ENCODE measurements at places on chromosomes 1 and 21.

GRCh38 chr1:102315096-102315495 lies 318.4 kb upstream of the OLFM3 start:
- no peak for DNase-seq

DNA sequence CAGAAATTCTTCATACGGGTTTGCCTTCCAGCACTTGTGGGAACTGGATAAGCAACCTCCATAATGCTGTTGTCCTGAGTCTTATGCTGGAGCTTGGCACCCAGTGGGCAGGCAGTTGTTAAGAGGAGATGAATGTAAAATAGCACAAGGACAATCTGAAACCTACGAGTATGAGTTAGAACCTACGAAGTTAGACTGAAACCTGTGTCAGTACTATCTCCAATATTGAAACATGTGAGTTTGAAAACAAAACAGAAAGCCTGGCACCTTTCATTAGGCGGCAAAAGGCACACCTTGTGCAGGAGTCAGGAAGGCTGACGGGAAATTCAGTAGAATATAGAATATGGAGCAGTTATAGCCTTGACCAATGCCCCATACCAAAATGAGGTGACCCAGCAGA lies 489.7 kb upstream of the RGS18 start:
- DNase-seq = no peak

GRCh38 chr1:113904293-113904673 lies 316 bp downstream of the AP4B1 start:
- no peak for DNase-seq

- peak; percentile 81 for DNase-seq
Observed at GRCh38 chr1:81600878-81601622, 199.7 kb upstream of the ADGRL2 start.

GRCh38 chr1:180195916-180196315 lies 34.1 kb upstream of the LHX4 start:
- DNase-seq = no peak

DNA sequence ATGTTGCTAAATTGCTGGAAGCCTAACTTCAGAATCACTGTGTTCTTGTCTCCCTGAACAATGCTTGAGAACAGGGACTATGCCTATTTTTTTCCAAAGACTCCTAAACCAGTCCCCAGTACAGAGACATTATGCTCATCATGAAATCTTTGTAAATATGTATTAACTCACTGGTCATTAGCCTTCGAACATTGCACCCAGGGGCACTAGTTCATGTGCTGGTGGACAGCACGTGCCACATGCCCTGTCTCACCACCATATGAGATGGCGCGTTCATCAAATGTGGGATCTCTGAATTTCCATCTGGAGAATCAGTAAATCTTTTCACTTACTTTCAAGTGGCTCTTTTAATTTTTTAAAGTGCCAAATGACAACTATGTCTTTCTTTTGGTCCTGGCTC lies 11.0 kb upstream of the ATP1A1 start:
- no peak for DNase-seq

DNA sequence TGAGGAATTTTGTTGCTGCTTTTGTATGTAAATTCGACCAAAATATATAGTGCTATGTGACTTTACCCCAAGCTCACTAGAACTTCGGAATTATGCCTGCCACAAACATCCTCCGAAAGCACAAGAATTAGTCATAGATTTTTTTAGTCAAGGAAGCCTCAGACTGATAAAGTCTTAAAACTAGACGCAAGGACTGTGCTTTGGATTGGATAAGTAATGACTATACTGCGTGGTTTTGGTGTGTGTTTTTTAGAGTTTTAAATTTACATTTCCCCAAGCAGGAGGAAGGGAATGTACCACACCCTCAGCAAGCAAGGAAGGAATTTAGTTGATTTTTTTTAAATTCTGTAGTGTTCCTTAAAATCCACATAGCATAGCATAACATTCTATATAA lies 10.3 kb downstream of the WLS start:
- DNase-seq = no peak

DNA sequence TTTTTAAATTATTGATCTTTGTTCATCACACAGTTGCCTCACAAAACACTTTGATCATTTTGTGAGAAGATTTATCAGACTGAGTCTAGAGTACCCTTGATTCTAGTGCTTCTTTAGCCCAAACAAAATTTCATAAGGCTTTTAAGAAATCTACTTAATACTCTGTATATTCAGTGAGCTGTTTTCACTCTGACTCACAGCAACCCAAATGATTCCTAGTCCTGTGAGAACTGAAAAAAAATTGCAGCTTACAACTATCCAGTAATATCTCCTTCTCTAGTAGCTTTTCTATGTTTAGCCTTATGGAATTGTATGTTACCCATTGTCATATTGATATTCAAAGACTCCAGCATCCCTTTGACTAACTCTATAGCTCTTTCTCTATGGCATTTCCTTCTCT lies 915.6 kb downstream of the AMY1C start:
- DNase-seq = no peak

- no peak for DNase-seq
Observed at GRCh38 chr1:2229037-2229864, 1.1 kb downstream of the SKI start.

DNA sequence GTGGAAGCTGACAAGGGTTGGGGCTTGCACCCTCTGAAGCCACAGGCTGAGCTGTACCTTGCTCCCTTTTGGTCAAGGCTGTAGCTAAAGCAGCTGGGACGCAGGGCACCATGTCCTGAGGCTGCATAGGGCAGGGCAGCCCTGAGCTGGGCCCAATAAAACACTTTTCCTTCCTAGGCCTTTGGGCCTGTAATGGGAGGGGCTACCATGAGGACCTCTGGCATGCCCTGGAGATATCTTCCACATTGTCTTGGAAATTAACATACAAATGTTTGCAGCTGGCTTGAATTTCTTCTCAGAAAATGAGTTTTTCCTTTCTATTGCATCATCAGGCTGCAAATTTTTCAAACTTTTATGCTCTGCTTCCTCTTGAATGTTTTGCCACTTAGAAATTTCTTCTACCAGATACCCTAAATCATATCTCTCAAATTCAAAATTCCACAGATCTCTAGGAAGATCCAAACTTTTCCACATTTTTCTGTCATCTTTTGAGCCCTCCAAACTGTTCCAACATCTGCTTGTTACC lies 32.9 kb upstream of the TTLL7 start:
- DNase-seq = no peak

GRCh38 chr1:161215076-161215475 lies at the start of gene FCER1G:
Gene FCER1G (plus strand): TSS chr1:161215295. CDS start chr1:161215322, 27 bp downstream.
- DNase-seq = no peak

- no peak for DNase-seq
Observed at GRCh38 chr1:18564676-18565075, 66.0 kb upstream of the PAX7 start.

DNA sequence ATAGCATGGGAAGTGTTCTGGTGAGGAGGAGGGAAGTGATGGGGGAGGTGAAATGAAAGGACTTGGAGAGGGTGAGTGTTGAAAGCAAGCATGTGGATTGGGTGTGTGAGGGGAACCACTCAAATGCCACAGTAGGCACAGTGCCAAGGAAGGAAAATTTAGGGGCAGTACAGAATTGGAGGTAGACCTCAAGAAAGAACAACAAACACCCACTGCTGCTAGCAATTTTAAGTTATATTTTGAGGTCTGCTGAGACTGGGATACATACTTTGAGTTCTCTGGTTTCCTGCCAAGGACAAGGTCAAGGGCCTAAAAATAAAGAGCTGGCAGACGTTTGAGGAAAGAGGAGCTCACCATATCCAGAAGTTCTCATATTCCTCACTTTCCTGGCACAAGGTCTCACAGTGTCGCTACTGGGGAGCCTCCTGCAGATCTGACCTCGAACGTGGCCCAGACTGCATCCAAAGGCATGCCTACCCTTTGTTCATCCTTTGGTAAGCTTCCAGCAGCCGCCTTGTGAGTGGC lies 104.0 kb downstream of the BRINP2 start:
- no peak for DNase-seq

- no peak for DNase-seq
Observed at GRCh38 chr1:117751321-117751720, 145.5 kb downstream of the TENT5C start.
